Stimulated activated CD8-positive, alpha-beta memory T cell treated with anti-CD3 and anti-CD28 coated beads, Interleukin-2, amount 100 ng/mL, for 1 hour (primary cell): ENCODE measurements at places on chromosomes 5 and 9.

DNA sequence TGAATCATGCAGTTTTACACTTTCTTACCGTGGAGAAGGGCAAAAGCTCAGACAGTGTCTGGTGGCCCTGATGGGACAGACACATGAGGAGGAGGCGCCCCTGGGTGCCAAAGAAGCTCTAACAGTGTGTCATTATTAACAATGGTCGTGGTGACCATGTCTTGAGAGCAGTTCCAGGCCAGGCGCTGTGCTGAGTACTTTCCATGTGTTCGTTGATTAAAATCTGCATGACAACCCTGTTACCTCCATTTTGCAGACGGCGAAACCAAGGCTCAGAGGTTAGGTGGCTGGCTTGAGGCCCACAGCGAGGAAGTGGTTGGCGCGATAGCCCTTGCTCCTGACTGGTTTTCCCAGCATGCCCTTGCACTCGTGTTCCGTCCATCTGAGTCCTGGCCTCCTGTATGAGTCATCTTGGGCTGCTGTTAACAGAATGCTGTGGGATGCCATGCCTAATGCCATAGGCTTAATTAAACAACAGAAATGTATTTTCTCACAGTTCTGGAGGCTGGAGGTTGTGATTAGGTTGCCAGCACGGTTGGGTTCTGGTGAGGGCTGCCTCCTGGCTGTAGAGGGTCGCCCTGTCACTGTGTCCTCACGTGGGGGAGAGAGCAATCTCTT, 92.0 kb downstream of the AMBP start:
- DNase-seq: no peak

GRCh38 chr5:54313311-54314270, 3.2 kb upstream of the ARL15 start:
- DNase-seq: no peak

- no peak for DNase-seq
These were observed 97.5 kb downstream of the PHF2 start for GRCh38 chr9:93673839-93674334.

GRCh38 chr5:1672396-1672795, 127.2 kb downstream of the MRPL36 start:
- DNase-seq: no peak
